ENCODE measurements at places on chromosomes 6 and 20. TPM values are rescaled to one million over a fixed set of nuclear protein-coding genes. Genes with fewer than 3 reads are reported as not detected.
A peak's percentile ranks its signal among the peaks of the same experiment; 100 is the strongest.

OPRM1 gene
- total RNA-seq, result not detected

HSPA1L gene
- total RNA-seq, result 2.8 TPM

TEAD3 gene
- total RNA-seq, result 20.5 TPM

MEP1A gene
- not detected for total RNA-seq

TCP11 gene
- total RNA-seq, result not detected

SLC22A2 gene
- total RNA-seq, result not detected

GRCh38 chr6:75760320-75760719 is 11.3 kb downstream of the MYO6 start:
- DNase-seq, result no peak

DNA sequence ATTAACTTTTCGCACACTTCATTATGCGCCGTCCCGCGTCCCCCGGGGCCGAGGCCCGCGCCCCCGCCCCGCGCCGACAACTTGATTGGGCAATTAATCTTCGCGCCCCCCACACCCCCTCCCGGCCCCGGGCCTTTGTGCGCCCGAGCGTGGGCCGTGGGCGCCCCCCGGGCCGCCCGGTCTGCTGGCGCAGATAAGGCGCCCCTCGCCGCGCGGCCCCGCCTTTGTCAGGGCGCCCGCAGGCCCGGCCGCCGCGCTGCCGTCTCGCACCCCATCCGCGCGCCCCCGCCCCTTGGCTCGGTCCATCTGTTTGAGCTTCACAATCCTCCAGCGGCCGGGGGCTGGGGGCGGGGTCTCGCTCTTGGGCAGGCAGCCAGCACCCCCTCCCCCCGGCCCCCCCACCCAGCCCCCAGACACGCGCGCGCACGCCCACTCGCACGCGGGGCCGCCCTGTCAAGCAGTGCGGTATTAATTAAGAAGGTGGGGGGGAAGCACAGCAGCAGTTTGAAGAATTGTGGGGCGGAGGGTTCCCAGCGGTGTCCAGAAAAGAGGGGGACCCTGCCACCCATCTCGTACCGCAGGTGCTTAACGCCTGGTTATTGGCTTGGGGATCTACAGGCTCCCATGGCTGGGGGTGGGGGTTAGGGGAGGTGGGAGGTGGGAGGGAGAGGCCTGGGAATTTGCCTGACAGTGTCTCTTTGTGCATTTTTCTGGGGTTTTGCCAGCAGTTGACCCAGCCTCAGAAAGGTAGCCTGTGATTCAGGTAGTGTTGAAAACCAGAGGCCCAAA is 34.6 kb upstream of the SCRT2 start:
- DNase-seq, result peak; percentile 53

DNA sequence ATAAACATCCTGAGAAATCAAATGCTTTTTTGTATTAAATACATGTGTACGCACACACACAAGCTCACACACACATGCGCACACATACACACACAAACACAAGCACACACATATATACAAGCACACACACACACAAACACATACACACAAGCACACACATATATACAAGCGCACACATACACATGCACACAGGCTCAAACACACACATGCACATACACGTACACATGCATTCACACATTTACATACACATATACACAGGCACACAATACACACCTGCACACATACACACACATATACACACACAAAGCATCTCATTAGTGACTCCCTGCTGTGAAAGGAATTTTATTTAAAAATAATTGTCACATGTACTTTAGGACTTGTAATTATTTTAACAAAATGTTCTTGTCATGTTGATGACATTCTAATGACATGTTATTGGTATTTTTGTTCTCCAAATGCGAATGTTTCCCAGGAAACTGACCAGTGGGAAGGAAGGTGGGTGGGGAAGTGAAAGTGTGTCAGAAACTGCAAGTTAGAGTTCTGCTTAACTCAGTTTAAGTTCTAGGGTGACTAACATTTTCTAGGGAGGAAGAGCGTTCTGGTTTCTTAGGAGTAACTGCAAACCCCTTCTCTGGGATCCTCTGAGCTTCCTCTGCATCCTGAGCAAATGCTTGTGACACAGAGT is 113.9 kb upstream of the ZNF217 start:
- DNase-seq, result no peak

- no peak for DNase-seq
Observed at GRCh38 chr6:80181352-80182081, 75.0 kb downstream of the BCKDHB start.

- no peak for DNase-seq
Observed at GRCh38 chr6:66605011-66605410, 898.0 kb upstream of the EYS start.

GRCh38 chr6:40598516-40598915 is 11.4 kb upstream of the LRFN2 start:
- no peak for DNase-seq

DNA sequence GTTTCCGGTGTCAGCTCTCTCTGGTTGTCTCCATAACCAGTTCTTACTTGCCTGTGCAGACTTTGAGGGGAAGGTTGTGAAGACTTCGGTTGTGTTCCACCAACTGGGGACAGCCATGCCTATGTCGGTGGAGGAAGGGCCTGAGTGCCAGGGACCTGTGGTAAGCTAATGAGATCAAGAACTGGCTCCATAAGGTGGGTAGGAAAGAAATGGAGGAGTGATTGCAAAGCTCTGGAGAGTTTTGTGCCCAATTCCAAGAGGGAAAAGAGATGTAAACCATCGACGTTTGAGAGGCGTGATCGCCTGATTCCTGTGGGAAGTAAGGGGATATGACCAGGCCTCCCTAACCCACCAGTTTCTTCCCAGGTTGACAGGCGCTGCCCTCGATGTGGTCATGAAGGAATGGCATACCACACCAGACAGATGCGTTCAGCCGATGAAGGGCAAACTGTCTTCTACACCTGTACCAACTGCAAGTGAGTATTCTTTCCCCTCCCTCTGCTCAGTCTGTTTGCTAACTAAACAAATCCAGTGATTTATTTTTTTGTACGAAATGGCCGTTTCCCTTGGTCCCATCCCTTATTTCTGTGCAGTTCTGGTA is 893 bp downstream of the POLR1H start:
- no peak for DNase-seq

DNA sequence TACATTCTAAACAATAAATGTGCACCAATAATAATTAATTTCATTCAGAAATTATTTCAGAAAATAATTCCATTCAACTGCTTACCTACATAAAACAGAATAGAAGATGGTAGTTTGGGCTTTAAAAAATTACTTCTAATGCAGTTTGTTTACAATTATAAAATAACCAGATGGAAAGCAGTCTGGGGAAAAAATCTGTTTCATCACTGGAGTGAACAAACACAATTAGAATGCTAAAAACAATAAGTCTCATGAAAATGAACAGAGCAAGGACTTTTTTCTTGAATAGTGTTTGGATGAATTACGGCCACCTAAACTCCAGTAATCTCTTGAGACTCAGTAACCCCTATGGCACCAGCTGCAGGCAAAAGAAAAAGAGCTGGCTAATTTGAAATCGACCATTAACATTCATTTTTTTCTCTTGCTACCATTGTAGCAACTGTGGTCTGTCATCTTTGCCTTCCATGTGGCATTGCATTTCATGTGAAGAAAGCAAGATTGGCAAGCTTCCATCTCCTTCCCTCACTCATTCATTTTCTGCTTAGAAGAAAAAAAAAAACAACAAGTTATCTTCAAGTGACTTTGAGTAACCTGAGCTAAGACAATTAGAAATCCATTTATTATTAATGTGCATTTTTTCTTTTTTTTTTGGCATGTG is 88.4 kb upstream of the CEP85L start:
- DNase-seq, result no peak

Measured in sciatic nerve (tissue), 2 donors.